Activated CD4-positive, alpha-beta T cell treated with anti-CD3 and anti-CD28 coated beads, Interleukin-2, amount 10 ng/mL, durations not matched to agents 24 days and 14 days (primary cell): ENCODE measurements at places on chromosomes 7 and 10. TPM values are rescaled to one million over a fixed set of nuclear protein-coding genes. Genes with fewer than 3 reads are reported as not detected.

Gene ZNHIT1
- 53.8 and 54.2 TPM in 2 replicates for total RNA-seq

GRCh38 chr10:100827819-100828737 lies 82.7 kb downstream of the PAX2 start:
- DNase-seq = peak; percentile 77

- no peak for DNase-seq
Measured at GRCh38 chr7:37987732-37988131, 67.3 kb downstream of the EPDR1 start.

DNA sequence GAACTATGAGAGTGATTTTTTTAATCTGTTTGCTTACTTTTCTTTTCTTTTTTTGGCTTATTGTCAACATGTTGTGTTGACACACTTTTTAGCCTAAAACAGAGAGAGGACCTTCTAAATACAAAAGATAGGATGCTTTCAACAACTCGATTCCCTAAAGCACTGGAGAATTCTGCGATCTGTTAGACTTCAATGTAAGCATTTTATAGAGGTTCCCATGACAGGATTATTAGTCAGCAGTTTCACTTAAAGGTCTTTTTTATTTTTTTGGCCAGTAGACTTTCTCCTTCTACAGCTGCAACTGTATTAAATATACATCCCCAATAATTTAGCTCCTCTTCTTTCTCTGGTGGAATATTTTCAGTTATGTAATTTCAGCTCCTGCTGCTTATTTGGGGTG lies 12.7 kb upstream of the NRP1 start:
- DNase-seq = no peak

DNA sequence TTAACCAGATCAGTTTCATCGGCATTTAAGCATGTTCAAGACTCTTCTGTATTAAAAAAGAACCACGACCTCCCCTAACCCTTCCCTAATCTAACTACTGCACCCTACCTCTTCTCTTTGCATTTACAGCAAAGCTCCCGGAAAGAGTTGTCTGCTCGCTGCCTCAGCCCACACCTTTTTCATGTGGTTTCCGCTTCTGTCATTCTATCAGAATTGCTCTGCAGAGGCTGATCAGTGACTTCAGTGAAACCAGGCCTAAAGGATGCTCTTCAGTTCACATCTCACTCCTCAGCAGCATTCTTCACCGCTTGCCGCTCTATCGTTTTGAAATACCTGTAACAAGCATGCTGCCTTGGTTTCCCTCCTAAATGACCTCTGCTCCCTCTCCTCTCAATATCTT lies 160.9 kb downstream of the SDK1 start:
- DNase-seq = peak; percentile 92

DNA sequence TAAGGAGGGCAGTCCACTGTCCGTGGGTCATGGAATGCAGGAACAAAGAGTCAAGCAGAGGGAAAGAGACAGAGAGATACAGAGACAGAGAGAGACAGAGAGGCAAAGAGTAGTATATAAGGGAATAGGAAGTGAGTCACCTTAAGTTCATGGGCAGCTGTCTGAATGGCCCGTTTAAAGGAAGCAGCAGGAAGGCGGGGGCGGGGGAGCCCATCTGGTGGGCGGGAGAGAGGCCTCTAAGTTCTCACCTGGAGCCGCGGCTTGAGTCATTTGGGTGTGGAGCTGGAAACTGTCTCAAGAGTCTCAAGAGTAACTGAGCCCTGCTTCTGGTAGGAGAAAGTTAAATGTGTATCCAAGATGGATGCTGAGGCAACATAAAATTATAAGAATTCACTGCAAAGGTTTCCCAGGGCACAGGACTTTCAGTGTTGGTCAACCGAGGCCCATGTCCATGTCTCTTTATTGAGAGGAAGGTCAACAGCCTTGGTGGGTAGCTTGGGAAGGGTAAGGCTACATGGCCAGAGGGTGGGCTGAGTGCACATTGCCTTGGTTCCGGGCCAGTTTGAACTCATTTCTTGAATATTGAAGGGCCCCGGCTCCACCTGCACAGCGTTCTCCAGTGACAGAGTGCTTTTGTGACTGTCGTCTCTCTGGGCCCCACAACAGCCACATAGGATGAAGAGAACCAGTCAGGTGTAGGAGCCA lies 85.5 kb upstream of the CACUL1 start:
- DNase-seq = peak; percentile 73
